ENCODE measurements at places on chromosomes 5 and 9. TPM values are rescaled to one million over a fixed set of nuclear protein-coding genes. Genes with fewer than 3 reads are reported as not detected.

The AK8 gene
- 0.26 TPM for total RNA-seq

The TYRP1 gene
- total RNA-seq: not detected

The SEMA4D gene
- 15.6 TPM for total RNA-seq

The RHOBTB3 gene
- 153 TPM for total RNA-seq

- H3K36me3 ChIP-seq: no peaks in the 10 kb centered on the region
- H3K4me1 ChIP-seq: peaks cover 4% of the 10 kb centered on the region
- H3K4me3 ChIP-seq: no peak overlapping the region
- H3K27ac ChIP-seq: no peak overlapping the region
- no peaks in the 10 kb centered on the region for H3K27me3 ChIP-seq
Measured at GRCh38 chr5:59767211-59767605, 126.3 kb downstream of the PDE4D start.

GRCh38 chr5:96936431-96937320, 796 bp downstream of the LNPEP start:
- H3K27ac ChIP-seq: peak overlapping the region; percentile 96
- peak; percentile 38 for DNase-seq
- peak overlapping the region; percentile 62 for H3K4me3 ChIP-seq

DNA sequence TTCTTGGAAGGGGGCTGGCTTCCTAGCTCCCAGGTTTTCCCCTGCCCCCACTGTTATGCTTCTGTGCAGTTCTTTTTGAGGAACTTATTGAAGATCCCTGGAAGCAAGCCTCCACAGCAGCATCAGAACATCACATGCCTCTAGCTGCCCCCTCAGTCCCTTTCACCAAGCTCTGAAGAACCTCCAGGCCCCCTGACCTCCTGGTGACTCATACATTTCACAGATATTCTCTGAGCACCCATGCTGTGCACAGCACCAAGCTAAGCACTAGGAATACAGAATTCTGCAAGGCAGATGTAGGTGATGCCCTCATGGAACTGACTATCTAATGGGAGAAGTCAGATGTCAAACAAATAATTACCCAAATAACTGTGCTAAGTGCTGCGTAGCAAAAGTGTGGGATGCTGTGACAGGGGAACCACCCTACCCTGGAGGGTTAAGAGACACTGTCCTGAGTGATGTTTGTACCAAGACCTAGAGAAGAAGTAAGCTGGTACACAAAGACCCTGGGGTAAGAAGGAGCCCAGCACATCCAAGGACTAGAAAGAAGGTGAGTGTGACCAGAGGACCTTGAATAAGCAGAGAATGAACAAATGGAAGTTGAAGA, 213.7 kb upstream of the NR4A3 start:
- peak; percentile 13 for DNase-seq
- H3K27ac ChIP-seq: no peak overlapping the region
- no peak overlapping the region for H3K4me3 ChIP-seq
- no peaks in the 10 kb centered on the region for H3K36me3 ChIP-seq
- peaks cover 4% of the 10 kb centered on the region for H3K4me1 ChIP-seq

- no peak overlapping the region for H3K4me3 ChIP-seq
- no peaks in the 10 kb centered on the region for H3K27me3 ChIP-seq
- no peaks in the 10 kb centered on the region for H3K4me1 ChIP-seq
- no peak for DNase-seq
Measured at GRCh38 chr9:26800322-26800721, 92.3 kb downstream of the CAAP1 start.

The GABRG2 gene
- total RNA-seq: not detected

The ZSWIM6 gene
- total RNA-seq: 8.8 TPM

DNA sequence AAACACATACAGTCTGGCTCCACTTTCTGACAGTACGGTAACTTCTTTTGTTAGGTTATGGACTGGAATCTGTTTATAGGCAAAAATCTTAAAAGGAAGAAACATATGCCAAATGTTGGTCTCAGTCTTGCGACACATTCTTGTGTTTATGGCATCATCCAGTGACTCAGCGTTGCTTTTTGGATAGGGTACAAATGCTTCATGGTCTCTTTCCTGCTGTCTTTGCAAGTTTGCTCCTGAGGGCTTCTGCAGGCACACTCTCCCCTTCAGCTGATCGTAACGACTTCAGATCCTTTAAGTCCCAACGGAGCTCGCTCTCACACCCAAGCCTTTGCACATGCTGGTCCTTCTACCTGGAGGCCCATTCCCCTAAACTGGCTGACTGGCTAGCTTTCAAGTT, 23.6 kb upstream of the TNFSF8 start:
- H3K4me1 ChIP-seq: no peaks in the 10 kb centered on the region
- H3K27ac ChIP-seq: no peak overlapping the region
- no peaks in the 10 kb centered on the region for H3K27me3 ChIP-seq
- DNase-seq: no peak
- no peaks in the 10 kb centered on the region for H3K36me3 ChIP-seq

The DBH gene
- not detected for total RNA-seq

- DNase-seq: peak; percentile 38
- no peaks in the 10 kb centered on the region for H3K27me3 ChIP-seq
- no peak overlapping the region for H3K27ac ChIP-seq
- no peak overlapping the region for H3K4me3 ChIP-seq
- no peaks in the 10 kb centered on the region for H3K36me3 ChIP-seq
- H3K4me1 ChIP-seq: no peaks in the 10 kb centered on the region
Measured at GRCh38 chr5:53151713-53152458, 42.3 kb upstream of the MOCS2 start.

DNA sequence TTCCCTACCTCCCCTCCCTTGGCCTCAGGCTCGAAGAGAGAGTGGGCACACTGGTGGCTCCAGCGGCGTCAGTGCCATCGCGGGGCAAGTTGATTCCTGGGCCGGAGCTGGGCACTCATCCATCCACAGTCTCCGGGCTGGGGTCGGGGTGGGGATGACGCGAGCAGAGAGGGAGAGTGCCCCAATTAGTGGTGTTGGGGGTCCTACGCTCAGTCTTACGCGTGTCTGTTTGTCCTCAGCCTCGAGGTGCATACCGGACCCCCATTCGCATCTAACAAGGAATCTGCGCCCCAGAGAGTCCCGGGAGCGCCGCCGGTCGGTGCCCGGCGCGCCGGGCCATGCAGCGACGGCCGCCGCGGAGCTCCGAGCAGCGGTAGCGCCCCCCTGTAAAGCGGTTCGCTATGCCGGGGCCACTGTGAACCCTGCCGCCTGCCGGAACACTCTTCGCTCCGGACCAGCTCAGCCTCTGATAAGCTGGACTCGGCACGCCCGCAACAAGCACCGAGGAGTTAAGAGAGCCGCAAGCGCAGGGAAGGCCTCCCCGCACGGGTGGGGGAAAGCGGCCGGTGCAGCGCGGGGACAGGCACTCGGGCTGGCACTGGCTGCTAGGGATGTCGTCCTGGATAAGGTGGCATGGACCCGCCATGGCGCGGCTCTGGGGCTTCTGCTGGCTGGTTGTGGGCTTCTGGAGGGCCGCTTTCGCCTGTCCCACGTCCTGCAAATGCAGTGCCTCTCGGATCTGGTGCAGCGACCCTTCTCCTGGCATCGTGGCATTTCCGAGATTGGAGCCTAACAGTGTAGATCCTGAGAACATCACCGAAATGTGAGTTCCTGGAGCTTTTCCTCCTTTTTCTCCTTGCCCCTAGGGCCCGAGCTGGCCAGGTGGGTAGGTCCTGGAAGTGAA, 861 bp downstream of the NTRK2 start:
- peak overlapping the region; percentile 9 for H3K4me3 ChIP-seq
- H3K36me3 ChIP-seq: no peaks in the 10 kb centered on the region
- DNase-seq: peak; percentile 22
- H3K27ac ChIP-seq: peak overlapping the region; percentile 56
- peaks cover 35% of the 10 kb centered on the region for H3K4me1 ChIP-seq

The C5orf58 gene
- not detected for total RNA-seq

The AJM1 gene
- total RNA-seq: 13.2 TPM

DNA sequence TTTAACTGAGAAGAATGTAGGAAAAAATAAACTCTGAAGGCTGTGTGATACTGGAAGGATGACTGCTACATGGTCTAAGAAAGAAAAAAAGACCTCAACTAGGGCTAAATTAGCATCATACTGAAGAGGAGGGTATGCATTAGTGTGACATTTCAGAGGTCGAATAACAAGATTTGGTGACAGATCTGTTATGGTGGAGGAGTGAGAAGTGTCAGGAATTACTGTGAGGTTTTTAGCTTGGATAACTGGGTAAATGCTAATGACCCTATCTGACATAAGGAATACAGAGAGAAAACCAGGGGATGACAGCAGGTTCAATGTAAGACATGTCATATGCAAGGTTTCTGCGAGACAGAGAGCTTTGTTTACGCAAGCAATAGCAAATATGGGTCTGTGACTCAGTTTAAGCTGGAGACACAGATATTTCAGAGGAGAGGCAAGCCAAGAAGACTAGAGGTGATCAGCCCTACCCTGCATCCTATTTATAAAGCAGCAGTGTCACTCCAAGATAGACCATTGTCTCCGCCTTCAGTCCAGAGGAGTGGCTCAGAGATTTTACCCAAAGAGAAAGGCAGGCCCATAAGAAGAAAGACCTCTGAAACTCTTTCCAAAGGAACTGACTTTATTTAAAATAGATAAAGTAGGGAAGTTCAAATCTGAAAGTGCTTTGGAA, 44.3 kb downstream of the FBN2 start:
- no peaks in the 10 kb centered on the region for H3K4me1 ChIP-seq
- H3K27me3 ChIP-seq: no peaks in the 10 kb centered on the region
- no peak overlapping the region for H3K27ac ChIP-seq
- no peaks in the 10 kb centered on the region for H3K36me3 ChIP-seq
- H3K4me3 ChIP-seq: no peak overlapping the region

- no peaks in the 10 kb centered on the region for H3K36me3 ChIP-seq
- no peaks in the 10 kb centered on the region for H3K27me3 ChIP-seq
- no peak overlapping the region for H3K27ac ChIP-seq
- H3K4me3 ChIP-seq: no peak overlapping the region
Measured at GRCh38 chr5:132679717-132680380, 6.1 kb downstream of the IL4 start.

DNA sequence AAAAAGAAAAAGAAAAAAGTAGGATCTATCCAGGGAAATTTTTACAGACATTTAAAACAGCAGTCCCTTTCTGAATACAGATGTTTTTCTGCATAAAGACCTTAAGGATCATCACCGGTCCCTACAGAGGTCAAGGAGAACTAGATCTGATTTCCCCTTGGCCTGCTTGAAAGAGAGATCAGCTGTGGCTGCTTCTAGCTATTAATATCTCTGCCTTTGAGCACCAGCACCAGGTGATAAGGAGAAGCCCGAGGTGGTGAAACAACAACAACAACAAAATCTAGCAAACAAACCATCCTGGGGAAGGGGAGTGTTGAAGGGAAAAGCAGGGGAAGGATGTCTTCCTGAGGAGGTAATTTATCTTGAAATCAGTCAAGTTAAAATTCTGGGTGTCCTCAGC, 42.1 kb downstream of the ZNF366 start:
- no peak for DNase-seq
- no peaks in the 10 kb centered on the region for H3K36me3 ChIP-seq
- H3K27me3 ChIP-seq: no peaks in the 10 kb centered on the region
- no peak overlapping the region for H3K4me3 ChIP-seq
- H3K4me1 ChIP-seq: no peaks in the 10 kb centered on the region

GRCh38 chr9:110810262-110810976, 141.8 kb downstream of the MUSK start:
- no peaks in the 10 kb centered on the region for H3K27me3 ChIP-seq
- H3K36me3 ChIP-seq: no peaks in the 10 kb centered on the region
- no peak overlapping the region for H3K27ac ChIP-seq
- DNase-seq: no peak

GRCh38 chr5:147906326-147907095, at the start of gene C5orf46:
TSS of gene C5orf46 (minus strand) at chr5:147906538. CDS start at chr5:147906501, 37 bp downstream.
- peaks cover 34% of the 10 kb centered on the region for H3K4me1 ChIP-seq
- no peak for DNase-seq
- H3K36me3 ChIP-seq: no peaks in the 10 kb centered on the region

- H3K36me3 ChIP-seq: no peaks in the 10 kb centered on the region
- no peaks in the 10 kb centered on the region for H3K4me1 ChIP-seq
- no peak overlapping the region for H3K27ac ChIP-seq
- no peaks in the 10 kb centered on the region for H3K27me3 ChIP-seq
- no peak for DNase-seq
Measured at GRCh38 chr5:4954048-4954447, 186.1 kb upstream of the ADAMTS16 start.

DNA sequence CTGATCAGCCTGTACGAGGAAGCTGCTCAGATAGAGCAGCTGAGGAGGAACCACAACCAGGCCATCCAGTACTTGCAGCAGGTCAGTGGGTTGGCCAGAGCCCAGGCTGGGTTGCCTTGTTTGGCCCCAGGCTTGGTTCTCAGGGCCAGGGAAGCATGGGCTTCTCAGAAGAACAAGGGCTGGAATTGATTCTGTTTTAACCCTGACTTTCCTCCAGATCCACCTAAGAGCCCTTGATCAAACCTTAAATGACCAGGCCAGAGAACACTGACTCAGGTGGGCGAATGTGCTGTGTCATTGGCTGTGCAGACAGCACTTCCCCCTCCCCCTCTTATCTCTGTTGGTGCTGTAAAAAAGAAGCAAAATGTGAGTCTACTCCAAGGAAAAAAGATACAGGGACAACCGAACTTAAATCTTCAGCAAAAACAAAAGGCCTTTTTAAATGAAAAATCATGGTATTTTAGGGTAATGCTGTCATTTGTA, 28.1 kb downstream of the TTC23L start:
- H3K4me3 ChIP-seq: no peak overlapping the region
- H3K27ac ChIP-seq: no peak overlapping the region
- H3K4me1 ChIP-seq: no peaks in the 10 kb centered on the region
- no peak for DNase-seq
- no peaks in the 10 kb centered on the region for H3K27me3 ChIP-seq
- H3K36me3 ChIP-seq: no peaks in the 10 kb centered on the region

DNA sequence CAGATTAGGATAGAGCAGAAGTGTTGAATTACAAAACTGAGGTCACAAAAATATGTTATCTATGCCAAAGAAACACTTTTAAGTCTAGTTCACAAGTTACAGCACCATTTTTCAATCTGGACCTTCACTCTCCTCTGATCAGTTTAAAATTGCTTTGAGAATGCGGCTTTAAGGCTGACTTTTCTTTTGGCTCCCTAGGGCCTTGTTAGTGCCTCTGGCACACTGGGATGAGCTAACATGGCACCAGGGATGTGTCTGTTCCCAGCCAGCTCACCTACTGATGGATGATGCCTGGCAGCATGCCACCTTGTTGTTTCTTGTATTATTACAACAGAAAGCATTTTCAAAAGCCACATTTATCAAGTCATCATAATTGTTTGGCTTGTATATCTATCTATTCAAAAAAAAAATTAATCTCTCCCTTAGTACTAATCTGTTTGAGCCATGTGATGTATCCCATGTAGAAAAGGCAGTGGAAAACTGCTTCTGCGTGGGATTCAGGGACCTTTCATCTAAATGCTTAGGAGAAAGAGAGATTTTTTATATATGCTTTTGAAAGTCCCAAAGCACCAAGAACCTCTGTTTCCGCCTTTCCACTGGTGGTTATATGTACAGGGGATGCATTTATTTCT, 46.6 kb downstream of the ADAMTSL1 start:
- H3K4me1 ChIP-seq: no peaks in the 10 kb centered on the region
- H3K27ac ChIP-seq: no peak overlapping the region
- no peaks in the 10 kb centered on the region for H3K27me3 ChIP-seq
- DNase-seq: no peak
- no peak overlapping the region for H3K4me3 ChIP-seq

DNA sequence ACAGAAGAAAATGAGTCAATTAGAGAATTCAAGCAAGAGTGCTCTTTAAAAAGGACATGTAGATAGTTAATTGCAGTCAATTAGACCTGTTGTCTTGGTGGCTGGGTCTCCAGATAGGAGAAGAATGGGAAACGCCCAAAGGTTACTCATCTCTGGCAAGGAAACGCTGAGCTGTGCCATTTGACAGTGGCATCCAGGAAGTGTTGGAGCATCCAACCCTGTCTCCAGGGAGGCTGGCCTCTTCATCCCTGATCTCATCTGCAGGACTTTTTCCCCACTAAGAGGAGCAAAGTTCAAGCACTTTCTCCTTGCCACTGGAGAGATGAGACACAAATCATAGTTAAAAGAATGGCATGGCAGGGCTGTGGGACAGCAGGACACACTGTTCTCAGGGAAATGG, 111.7 kb upstream of the MSX2 start:
- DNase-seq: no peak
- no peak overlapping the region for H3K27ac ChIP-seq
- H3K27me3 ChIP-seq: no peaks in the 10 kb centered on the region
- no peaks in the 10 kb centered on the region for H3K36me3 ChIP-seq
- peaks cover 12% of the 10 kb centered on the region for H3K4me1 ChIP-seq

Measured in body of pancreas (tissue), 4 donors.